Bronchial epithelial cell (primary cell): ENCODE measurements at places on chromosomes 16 and 17. TPM values are rescaled to one million over a fixed set of nuclear protein-coding genes. Genes with fewer than 3 reads are reported as not detected.

GRCh38 chr17:77096570-77097214, 44.1 kb upstream of the SEC14L1 start:
- peak; percentile 47 for DNase-seq

GRCh38 chr17:63652106-63652505, 29.9 kb downstream of the MAP3K3 start:
- DNase-seq, result no peak

- no peak for DNase-seq
Observed at GRCh38 chr17:81838753-81839255, 4.0 kb upstream of the PPP1R27 start.

DNA sequence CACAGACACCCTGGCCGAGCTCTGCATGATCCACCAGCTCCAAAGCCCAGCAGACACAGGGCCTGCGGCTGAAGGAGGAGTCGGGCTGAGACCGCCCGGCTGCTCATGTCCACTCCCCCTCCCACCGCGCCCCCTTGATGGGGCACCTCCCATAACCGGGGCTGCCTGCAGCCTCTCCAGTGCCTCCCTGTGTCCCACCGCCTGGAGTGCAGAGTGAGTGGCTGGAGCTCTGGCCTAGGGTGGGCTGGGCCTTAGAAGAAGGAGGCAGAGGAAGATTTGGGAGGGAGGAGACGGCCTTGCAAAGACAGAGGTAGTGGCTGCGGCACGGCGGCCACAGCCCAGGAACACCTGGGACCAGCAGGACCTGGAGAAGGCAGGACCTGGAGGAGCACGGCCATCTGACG, 4.0 kb downstream of the CBFA2T3 start:
- DNase-seq, result no peak

- DNase-seq, result no peak
Observed at GRCh38 chr16:54052271-54052670, 234.3 kb downstream of the IRX3 start.

DNA sequence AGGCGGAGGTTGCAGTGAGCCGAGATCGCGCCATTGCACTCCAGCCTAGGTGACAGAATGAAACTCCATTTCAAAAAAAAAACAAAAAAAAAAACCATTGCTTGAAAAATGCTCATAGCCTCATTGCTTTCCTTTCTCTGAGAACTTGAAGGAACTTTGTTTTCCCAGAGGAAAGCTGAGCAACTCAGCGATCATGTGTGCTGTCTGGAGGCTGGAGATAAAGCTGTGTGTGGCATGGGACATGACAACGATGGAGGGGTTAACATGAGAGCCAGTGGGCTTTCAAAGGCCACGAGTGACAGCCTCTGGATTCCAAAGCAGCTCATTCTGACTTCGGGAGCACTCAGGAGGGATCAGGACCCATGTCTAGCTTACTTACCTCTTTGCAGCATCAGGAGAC, 21.6 kb upstream of the QRICH2 start:
- no peak for DNase-seq

GRCh38 chr16:72876981-72877373, 171.0 kb downstream of the ZFHX3 start:
- DNase-seq, result no peak

DNA sequence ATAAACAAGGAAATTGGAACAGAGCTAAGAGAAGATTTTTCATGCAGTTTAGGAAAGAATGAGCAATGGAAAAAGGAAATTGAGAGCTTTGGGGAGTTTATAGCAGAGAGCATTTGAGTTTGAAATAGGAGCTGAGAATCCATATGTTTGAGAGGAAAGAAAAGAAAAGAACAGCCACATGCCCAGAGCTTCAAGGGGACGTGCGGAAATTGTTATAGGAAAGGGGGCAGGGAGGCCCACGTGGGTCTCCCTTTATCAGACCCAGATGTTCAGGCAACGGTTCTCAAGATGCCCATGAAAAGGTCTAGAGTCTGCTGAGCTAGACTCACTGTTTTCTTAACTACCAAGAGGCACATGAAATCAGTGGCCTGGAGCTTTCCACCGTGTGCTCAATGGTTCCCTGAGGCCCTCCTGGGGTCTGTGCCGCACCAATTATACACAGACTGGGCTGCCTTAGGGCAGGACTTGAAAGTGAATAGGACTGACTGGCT, 31.2 kb downstream of the CHD9 start:
- no peak for DNase-seq

Gene HOXB6
- total RNA-seq, result not detected in 2 replicates

Gene NDRG4
- 2.6 and 2.8 TPM in 2 replicates for total RNA-seq

Gene RNU2-1
- total RNA-seq, result not detected in 2 replicates

Gene SLFN11
- 3.8 and 6.1 TPM in 2 replicates for total RNA-seq

Gene BEAN1
- 0.38 TPM in 1 of 2 replicates, not detected in the other for total RNA-seq

Gene CCL16
- total RNA-seq, result not detected in 2 replicates

Gene KRTAP4-4
- total RNA-seq, result not detected in 2 replicates
